ENCODE measurements at places on chromosomes 2 and 18.

- DNase-seq, result no peak
Observed at GRCh38 chr2:96950381-96951124, 35.8 kb downstream of the FAM178B start.

- DNase-seq, result no peak
Observed at GRCh38 chr18:48295586-48296311, 113.4 kb downstream of the ZBTB7C start.

GRCh38 chr2:173943738-173944137, 21.4 kb downstream of the SP3 start:
- DNase-seq, result no peak

DNA sequence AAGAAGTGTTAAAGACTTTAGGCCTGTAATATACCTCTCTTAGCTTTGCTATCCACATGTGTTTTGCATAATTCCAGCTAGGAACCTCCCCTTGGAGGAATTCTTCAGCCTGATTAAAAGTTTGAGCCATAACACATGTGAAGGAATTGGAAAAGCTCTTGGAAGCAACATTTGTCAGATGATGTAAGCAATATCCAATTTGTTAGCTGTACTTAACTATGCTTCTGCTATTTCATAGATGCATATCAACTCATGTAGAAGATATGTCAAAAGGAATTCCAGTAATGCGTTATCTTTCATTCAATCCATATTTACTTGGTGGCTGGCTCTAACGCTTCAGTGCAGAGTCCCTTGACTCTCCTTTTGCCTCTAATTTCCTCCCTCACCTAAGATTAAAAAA, 46.2 kb downstream of the PKP4 start:
- no peak for DNase-seq

GRCh38 chr18:75500545-75500944, 73.0 kb upstream of the SMIM21 start:
- no peak for DNase-seq

GRCh38 chr18:79335833-79336360, 59.8 kb upstream of the NFATC1 start:
- DNase-seq, result no peak

DNA sequence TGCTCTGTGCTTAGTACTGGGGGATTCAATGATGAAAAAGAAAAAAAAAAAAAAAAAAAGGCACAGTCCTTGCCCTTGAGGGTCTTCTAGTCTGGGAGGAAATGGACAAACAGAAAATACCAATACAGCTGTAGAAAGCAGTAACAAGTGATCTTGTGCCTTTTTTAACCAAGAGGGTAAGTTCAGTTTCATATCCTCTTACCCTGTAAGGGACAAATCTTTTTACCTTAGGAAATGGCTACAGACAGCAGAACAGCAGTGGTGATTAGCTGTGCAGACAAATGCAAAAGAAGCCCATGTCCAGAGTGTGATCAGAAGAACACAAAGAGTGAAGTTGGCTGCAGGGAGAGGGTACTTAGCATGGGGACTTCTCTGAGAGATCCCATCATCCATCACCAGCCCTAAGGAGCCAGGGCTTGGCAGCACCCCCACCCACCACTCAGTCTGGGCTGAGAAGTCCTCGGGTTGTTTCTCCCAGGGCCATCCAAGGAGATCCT, 102.9 kb downstream of the ALPK2 start:
- no peak for DNase-seq

DNA sequence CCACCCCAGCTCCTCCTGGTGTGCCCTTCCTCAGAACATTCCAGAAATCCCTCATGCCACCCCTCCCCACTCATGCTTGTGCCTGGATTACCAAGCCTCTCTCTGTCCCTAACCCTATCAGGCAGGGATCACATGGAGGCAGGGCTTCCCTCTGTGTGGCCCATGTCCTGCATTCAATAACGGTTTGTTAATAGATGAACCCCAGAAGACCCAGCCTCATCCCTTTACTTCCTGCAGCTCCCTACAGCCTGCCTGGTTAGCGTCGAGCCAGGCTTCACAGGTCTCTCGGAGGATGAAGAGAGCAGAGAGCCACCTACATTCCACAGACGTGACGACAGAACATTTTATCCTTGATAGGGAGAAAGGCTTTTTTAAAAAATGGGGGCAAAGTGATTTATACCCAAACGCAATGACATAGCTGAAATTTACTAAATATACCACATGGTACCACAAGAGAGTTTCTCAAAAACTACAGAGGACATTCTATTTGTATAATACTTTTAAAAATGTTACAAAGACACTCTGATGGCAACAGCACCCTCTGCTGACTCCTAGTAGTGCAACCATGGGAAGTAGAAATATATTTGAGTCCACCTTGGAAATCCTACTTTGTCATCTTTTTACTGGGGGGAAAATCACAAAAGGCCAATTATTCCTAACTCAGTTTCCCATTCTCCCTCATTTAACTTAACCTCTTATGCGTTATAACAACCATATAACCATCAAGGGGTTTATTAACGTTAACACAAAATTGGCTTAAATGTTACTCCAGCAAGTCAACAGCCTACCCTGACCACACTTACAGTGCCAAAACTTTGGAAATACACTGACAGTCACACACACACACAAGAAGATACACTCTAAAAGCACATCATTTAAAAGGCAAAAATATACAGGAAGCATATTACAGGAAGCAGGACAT, 30.7 kb downstream of the FBXO15 start:
- DNase-seq, result peak; percentile 4

GRCh38 chr18:34591920-34592444, 118.1 kb upstream of the DTNA start:
- DNase-seq, result no peak

DNA sequence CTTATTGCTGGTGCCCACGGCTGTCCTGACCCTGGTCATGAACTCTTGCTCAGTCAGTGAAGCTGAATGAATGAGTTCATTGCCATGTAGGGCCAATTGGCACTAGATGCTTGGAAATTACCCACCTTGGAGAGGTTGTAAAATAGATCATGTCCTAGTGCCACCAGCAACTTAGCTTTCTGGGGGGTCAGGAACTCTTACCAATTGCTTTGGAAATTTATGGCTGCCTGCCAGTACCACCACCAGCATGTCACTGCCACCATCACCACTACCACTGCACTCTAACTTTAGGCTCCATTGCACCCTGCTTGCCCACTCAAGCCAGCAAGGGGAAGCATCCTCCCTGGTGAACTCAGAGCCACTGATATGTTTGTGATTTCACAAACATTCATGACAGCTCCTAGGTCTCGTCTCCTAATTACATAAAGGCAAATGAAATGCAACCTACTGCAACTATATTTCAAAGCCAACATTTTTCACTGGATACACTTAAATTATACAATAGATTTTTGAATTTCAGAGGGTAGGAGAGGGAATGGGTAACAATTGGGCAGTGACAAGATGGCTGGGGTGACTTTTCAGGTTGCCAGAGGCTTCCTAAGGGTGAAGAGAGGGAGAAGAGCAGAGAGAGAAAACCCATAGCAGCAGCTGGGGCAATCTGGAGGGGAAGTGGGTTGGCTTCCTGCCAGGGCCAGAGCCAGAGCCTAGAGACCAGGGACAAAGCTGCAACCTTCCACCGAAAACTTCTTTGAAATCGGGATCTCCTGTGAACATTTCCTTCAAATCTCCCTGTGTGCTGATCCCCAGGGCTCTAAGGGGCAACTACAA, 3.5 kb upstream of the EMILIN1 start:
- no peak for DNase-seq

GRCh38 chr2:240032406-240033329, 2.4 kb upstream of the OR6B2 start:
- DNase-seq, result no peak

DNA sequence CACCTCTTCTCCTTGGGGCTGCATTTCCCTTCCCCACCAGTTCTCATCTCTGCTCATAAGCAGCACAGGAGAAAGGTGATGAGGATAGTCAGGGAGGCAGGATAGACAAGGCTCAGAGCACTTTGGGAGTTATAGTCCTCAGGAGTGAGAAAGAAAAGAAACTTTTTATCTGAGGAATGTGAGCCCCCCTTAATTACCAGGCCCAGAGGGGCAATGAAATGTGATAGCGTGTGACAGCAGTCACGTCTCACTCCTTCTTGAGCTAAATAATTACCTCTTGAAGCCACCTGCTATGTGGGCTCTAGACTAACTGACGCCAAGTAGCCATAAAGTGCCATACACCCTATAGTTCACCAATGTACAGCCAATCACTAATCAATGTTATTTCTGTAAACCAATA, 105.8 kb downstream of the SPP2 start:
- DNase-seq, result no peak

- DNase-seq, result no peak
Observed at GRCh38 chr2:85890522-85891176, 1.9 kb upstream of the ST3GAL5 start.

DNA sequence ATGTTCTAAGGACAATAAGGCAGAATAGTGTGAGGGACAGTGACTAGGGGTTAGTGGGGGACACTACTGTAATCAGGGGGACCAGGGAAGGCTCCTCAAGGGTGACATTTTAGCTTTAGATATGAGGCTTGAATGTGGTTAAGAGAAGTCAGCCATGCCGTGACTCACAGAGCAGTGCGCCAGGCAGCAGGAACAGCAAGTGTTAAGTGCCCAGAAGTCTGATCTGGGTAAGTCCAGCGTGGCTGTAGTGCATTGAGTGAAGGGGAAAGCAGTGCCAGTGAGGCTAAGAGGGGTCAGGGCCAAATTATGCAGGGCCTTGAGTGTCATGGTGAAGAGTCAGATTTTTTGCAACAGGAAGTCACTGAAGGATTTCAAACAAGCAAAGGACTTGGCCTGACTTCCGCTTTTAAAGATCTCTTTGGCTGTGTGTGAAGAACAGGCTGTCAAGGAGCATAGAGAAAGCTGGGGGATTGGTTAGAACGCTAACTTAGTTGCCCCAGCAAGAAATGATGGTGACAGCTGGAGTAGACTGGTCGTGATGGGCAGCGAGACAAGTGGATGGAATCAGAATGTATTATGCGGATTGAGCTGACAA, 151.5 kb downstream of the MSH2 start:
- DNase-seq, result no peak

DNA sequence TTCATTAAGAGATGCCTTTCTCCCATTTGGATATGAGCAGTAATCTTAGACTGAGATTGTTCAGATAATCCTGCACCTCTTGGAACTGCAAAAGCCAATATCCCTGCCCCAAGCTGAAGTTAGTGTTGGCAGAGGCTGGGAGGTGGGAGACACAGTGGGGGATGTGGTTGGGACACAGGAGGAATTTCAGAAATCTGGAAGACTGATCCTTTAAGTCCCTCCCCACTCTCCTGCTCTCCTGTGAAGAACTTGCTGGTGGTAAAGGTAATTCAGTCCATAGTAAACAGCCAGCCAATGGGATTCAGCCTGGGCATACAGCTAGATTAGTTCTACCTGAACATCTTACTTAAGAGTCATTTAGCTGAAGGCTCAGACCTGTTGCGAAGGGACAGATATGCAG, 50.0 kb upstream of the TMEM178A start:
- no peak for DNase-seq

Measured in T follicular helper cell (primary cell).